ENCODE measurements at places on chromosomes 7 and 10. TPM values are rescaled to one million over a fixed set of nuclear protein-coding genes. Genes with fewer than 3 reads are reported as not detected.

The TMEM270 gene
- total RNA-seq = not detected

The CFAP58 gene
- total RNA-seq = 3.5 TPM

The PDAP1 gene
- 70.9 TPM for total RNA-seq

The IKZF5 gene
- total RNA-seq = 7.9 TPM

The VAX1 gene
- total RNA-seq = not detected

The OPALIN gene
- not detected for total RNA-seq

The EBF3 gene
- 5.8 TPM for total RNA-seq

DNA sequence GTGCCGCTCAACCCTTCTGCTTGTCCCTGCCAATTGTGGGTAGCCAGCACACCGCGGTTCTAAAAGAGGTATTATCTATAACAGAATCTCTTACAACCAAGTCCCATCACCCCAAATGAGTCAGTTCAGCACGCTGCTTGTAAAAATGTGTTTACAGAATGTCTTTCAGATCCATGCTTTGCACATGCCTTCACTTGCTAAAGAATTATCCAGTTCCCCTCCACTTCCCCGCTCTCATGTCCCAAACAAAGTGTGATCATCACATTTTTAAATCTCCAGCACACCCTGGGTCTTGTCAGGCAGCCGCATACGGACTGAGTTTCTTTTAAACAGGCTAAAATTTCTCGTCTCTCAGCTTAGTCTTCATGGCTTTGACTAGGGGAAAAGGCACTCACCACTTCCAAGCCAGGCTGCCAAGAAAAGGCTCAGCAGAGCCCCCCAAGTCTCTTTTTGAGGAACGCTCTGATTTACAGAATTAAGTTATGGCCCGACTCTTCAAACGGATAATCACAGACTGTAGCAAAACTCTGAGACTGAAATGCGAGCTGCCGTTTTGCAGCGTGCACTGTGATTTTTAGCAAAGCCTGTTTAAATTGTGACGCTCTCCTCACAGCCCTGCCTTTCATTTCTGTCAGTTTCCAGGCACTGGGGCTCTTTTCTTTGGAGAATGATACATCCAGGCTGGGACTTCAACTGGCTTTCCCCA is 29.8 kb upstream of the FGFR2 start:
- no peak overlapping the region for H3K4me3 ChIP-seq
- no peak for DNase-seq
- peaks cover 6% of the 10 kb centered on the region for H3K4me1 ChIP-seq
- no peaks in the 10 kb centered on the region for H3K36me3 ChIP-seq
- H3K27ac ChIP-seq = no peak overlapping the region

DNA sequence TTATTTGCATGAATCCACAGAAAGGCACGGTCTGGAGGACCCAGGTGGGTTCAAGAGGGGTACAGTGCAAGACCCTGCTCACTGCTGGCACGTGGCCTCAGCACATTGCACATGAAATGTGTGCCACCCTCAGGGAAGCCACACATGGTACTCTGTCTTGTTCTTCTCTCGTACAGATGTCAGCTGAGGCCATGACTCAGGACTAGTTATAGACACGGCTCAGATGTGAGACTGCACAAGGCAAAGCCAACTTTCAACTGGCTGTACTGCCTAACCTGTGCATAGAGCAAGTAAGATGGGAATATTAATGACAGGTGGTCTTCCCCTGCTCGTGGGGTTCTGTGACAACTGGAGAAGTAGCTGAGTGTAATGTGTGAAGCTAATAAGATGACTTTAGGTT is 249.4 kb upstream of the CTBP2 start:
- no peaks in the 10 kb centered on the region for H3K27me3 ChIP-seq
- H3K36me3 ChIP-seq = no peaks in the 10 kb centered on the region
- DNase-seq = no peak
- H3K4me3 ChIP-seq = no peak overlapping the region
- H3K27ac ChIP-seq = no peak overlapping the region
- no peaks in the 10 kb centered on the region for H3K4me1 ChIP-seq

- no peaks in the 10 kb centered on the region for H3K4me1 ChIP-seq
- H3K4me3 ChIP-seq = no peak overlapping the region
- H3K27me3 ChIP-seq = no peaks in the 10 kb centered on the region
- DNase-seq = no peak
These were observed 27.8 kb downstream of the RPP38 start for GRCh38 chr10:15124908-15125307.

GRCh38 chr7:103962070-103962469 is 27.4 kb downstream of the RELN start:
- no peaks in the 10 kb centered on the region for H3K27me3 ChIP-seq
- no peak for DNase-seq
- H3K36me3 ChIP-seq = no peaks in the 10 kb centered on the region
- no peak overlapping the region for H3K27ac ChIP-seq
- no peak overlapping the region for H3K4me3 ChIP-seq
- H3K4me1 ChIP-seq = no peaks in the 10 kb centered on the region

- DNase-seq = no peak
- H3K36me3 ChIP-seq = no peaks in the 10 kb centered on the region
- H3K4me1 ChIP-seq = no peaks in the 10 kb centered on the region
- no peaks in the 10 kb centered on the region for H3K27me3 ChIP-seq
- H3K4me3 ChIP-seq = no peak overlapping the region
These were observed 809.5 kb downstream of the GRID1 start for GRCh38 chr10:85557077-85557476.

DNA sequence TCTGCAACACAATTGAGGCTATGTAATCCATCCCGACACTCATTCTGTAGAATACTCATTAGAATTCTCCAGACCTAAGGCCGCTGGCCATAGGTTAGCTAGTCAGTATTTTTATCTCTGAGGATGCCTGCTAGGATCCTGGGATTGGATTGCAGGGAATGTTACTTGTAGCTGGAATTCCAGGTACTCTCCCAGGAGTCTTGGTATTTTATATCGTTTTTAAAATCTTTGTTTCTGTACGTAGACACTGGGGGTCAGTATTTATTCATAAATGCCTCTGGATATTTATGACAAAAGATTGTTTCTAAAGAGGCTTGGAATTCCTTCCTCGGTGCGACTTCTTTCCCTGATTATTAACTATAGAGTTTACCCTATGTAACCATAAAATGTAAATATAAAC is 40.1 kb downstream of the BPGM start:
- no peaks in the 10 kb centered on the region for H3K36me3 ChIP-seq
- no peak for DNase-seq
- no peak overlapping the region for H3K4me3 ChIP-seq
- no peaks in the 10 kb centered on the region for H3K27me3 ChIP-seq
- no peak overlapping the region for H3K27ac ChIP-seq
- H3K4me1 ChIP-seq = peaks cover 13% of the 10 kb centered on the region

DNA sequence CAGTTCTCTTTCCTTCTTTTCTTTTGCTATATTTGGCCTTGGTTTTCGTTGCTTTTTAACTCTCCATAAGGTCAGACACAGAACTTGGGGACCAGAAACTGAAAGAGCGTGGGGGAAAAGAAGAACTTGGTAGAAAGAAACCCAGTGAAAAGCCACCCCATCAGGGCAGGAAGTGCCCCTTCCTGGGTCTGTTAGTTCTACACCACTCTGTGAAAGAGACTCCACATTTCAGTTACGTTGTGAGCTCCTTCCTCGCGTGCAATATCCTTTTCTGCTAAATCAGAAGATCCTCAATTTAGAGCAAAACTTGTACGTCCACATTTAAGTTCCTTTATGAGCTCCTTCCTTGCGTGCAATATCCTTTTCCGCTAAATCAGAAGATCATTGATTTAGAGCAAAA is 220.6 kb upstream of the FOXK1 start:
- no peaks in the 10 kb centered on the region for H3K36me3 ChIP-seq
- no peaks in the 10 kb centered on the region for H3K4me1 ChIP-seq
- DNase-seq = no peak

- no peak overlapping the region for H3K27ac ChIP-seq
- H3K4me3 ChIP-seq = no peak overlapping the region
- H3K4me1 ChIP-seq = no peaks in the 10 kb centered on the region
- H3K27me3 ChIP-seq = no peaks in the 10 kb centered on the region
These were observed 60.7 kb upstream of the ZNF746 start for GRCh38 chr7:149558149-149558861.

GRCh38 chr7:150413640-150414081 is 34.5 kb downstream of the ZNF775 start:
- no peaks in the 10 kb centered on the region for H3K4me1 ChIP-seq
- DNase-seq = no peak
- no peak overlapping the region for H3K4me3 ChIP-seq
- H3K27me3 ChIP-seq = no peaks in the 10 kb centered on the region
- H3K27ac ChIP-seq = no peak overlapping the region

- no peaks in the 10 kb centered on the region for H3K27me3 ChIP-seq
- H3K36me3 ChIP-seq = no peaks in the 10 kb centered on the region
- peak overlapping the region; percentile 94 for H3K27ac ChIP-seq
- H3K4me3 ChIP-seq = peak overlapping the region; percentile 77
- DNase-seq = no peak
These were observed 760 bp upstream of the KCTD7 start for GRCh38 chr7:66627881-66628360.

DNA sequence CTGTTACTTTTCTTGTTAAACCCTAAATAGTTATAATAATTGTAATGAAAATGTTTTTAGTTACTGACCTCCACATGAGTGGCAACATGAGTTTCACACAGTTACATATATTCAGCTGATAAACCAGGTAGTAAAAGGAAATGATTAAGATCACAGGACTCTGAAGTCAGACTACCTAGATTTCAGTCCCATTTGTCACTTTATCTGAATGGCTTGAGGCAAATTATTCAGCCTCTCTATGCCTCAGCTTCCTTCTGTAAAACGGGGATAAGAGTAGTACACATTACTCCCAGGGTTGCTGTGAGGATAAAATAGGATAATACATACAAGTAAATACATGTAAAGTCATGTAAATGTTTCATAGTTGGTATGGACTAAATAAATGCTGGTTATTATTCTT is 254.3 kb upstream of the LRRTM3 start:
- DNase-seq = no peak
- H3K4me1 ChIP-seq = no peaks in the 10 kb centered on the region
- H3K27ac ChIP-seq = no peak overlapping the region
- H3K36me3 ChIP-seq = no peaks in the 10 kb centered on the region
- H3K4me3 ChIP-seq = no peak overlapping the region

GRCh38 chr7:129122078-129122750 is 22.3 kb upstream of the TSPAN33 start:
- H3K4me1 ChIP-seq = no peaks in the 10 kb centered on the region
- DNase-seq = no peak
- H3K27ac ChIP-seq = no peak overlapping the region

DNA sequence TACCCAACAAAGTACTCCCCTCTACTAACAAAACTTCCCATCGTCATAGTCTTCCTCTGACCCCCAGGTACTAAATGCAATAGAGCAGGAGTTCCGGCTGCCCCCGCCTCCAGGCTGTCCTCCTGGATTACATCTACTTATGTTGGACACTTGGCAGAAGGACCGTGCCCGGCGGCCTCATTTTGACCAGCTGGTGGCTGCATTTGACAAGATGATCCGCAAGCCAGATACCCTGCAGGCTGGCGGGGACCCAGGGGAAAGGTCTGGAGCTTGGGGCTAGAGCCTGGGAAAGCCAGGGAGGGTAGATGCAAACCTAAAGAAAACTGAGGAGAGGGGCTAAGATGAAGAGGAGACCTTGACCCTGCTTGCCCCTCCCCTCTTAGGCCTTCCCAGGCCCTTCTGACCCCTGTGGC is 15.3 kb downstream of the EPHB6 start:
- H3K27me3 ChIP-seq = no peaks in the 10 kb centered on the region
- H3K36me3 ChIP-seq = no peaks in the 10 kb centered on the region
- peak; percentile 53 for DNase-seq

- H3K36me3 ChIP-seq = no peaks in the 10 kb centered on the region
- no peak for DNase-seq
- no peak overlapping the region for H3K4me3 ChIP-seq
These were observed 29.1 kb upstream of the CABCOCO1 start for GRCh38 chr10:61633665-61634064.

- H3K4me3 ChIP-seq = no peak overlapping the region
- no peaks in the 10 kb centered on the region for H3K27me3 ChIP-seq
- H3K27ac ChIP-seq = no peak overlapping the region
- H3K36me3 ChIP-seq = no peaks in the 10 kb centered on the region
These were observed 62.0 kb downstream of the SKIDA1 start for GRCh38 chr10:21463436-21463835.

- no peaks in the 10 kb centered on the region for H3K27me3 ChIP-seq
- no peaks in the 10 kb centered on the region for H3K4me1 ChIP-seq
- no peak for DNase-seq
- no peak overlapping the region for H3K27ac ChIP-seq
- no peaks in the 10 kb centered on the region for H3K36me3 ChIP-seq
These were observed 244.7 kb upstream of the RHOBTB1 start for GRCh38 chr10:61188691-61189090.

GRCh38 chr7:36827726-36828703 is 103.7 kb upstream of the AOAH start:
- H3K27ac ChIP-seq = no peak overlapping the region
- H3K36me3 ChIP-seq = no peaks in the 10 kb centered on the region
- H3K4me1 ChIP-seq = no peaks in the 10 kb centered on the region
- H3K4me3 ChIP-seq = no peak overlapping the region

DNA sequence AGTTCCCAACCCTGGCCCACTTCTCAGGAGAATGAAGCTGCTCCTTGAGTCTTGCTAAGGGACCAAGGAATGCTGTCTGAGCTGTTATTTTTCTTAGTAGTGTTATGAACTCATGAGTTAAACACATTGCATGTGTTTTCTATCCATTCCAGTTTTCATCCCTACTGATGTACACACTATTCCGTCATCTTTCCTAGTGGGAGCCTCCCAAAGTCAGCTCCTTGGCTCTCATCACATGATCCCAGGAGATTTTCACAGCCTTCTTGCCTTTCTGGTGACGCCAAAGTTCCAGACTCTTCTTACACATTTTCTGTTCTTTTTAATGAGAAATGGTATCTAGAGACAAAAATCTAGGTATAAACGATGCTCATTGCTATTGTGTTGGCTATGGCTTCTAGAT is 8.4 kb upstream of the C10orf71 start:
- H3K27ac ChIP-seq = no peak overlapping the region
- no peaks in the 10 kb centered on the region for H3K27me3 ChIP-seq
- DNase-seq = no peak
- no peak overlapping the region for H3K4me3 ChIP-seq
- H3K36me3 ChIP-seq = no peaks in the 10 kb centered on the region

DNA sequence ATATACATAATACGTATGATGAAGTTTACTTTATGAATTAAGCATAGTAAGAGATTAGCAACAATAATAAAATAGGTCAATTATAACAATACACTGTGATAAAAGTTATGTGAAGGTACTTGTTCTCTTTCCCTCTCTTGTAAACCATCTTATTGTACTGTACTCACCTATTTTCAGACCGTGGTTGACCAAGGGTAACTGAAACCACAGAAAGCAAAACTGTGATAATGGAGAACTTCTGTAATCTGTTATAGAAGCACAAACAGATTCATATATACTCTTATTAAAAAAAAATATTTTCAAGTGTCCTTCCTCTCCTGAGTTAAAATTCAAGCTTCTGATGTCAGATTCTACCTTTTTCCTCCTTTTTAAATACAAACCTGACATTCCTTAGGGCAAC is 1247.8 kb upstream of the SORCS1 start:
- H3K27me3 ChIP-seq = no peaks in the 10 kb centered on the region
- no peak for DNase-seq
- no peak overlapping the region for H3K4me3 ChIP-seq

Data from right atrium auricular region (tissue), 2 donors.